Ascending aorta (tissue), 2 donors: ENCODE measurements at places on chromosomes 3 and 15.

GRCh38 chr15:71945012-71945411 lies 134.7 kb downstream of the NR2E3 start:
- no peak overlapping the region for H3K4me3 ChIP-seq
- no peaks in the 10 kb centered on the region for H3K4me1 ChIP-seq
- DNase-seq, result no peak
- no peaks in the 10 kb centered on the region for H3K27me3 ChIP-seq
- peaks cover under 1% of the 10 kb centered on the region for H3K36me3 ChIP-seq

GRCh38 chr3:184594371-184595001 lies 32.9 kb downstream of the EPHB3 start:
- no peaks in the 10 kb centered on the region for H3K4me1 ChIP-seq
- H3K27me3 ChIP-seq, result no peaks in the 10 kb centered on the region
- no peak for DNase-seq
- no peak overlapping the region for H3K27ac ChIP-seq

GRCh38 chr3:25576831-25577454 lies 87.8 kb downstream of the TOP2B start:
- no peak overlapping the region for H3K27ac ChIP-seq
- H3K36me3 ChIP-seq, result peaks cover 4% of the 10 kb centered on the region
- no peaks in the 10 kb centered on the region for H3K27me3 ChIP-seq
- H3K4me1 ChIP-seq, result no peaks in the 10 kb centered on the region
- H3K4me3 ChIP-seq, result no peak overlapping the region

DNA sequence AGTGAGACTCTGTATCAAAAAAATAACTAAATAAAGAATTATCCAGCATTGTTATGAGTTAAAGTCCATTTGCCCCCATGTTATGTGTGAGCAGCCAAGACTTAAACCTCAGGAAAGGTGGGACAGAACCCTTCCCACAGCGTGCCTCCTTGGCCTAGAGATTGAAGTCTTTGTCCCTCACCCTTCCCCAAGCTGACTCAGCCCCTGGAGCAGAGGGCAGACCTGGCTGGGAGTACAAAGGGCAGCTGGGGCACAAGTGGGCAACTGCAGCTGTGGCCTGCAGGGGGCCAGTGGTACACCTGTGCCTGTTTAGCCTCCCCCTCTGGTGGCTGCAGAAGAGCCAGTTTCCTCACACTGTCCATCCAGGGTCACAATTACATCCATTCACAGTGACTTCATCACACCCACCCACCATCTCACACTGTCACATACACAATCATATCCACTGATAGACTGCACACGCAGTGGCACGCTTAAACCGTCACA lies 940 bp upstream of the ACY1 start:
- peaks cover 19% of the 10 kb centered on the region for H3K4me1 ChIP-seq

GRCh38 chr3:12959410-12959809 lies 113.8 kb downstream of the IQSEC1 start:
- no peak for DNase-seq
- no peak overlapping the region for H3K4me3 ChIP-seq
- H3K27me3 ChIP-seq, result no peaks in the 10 kb centered on the region
- peaks cover 60% of the 10 kb centered on the region for H3K4me1 ChIP-seq

DNA sequence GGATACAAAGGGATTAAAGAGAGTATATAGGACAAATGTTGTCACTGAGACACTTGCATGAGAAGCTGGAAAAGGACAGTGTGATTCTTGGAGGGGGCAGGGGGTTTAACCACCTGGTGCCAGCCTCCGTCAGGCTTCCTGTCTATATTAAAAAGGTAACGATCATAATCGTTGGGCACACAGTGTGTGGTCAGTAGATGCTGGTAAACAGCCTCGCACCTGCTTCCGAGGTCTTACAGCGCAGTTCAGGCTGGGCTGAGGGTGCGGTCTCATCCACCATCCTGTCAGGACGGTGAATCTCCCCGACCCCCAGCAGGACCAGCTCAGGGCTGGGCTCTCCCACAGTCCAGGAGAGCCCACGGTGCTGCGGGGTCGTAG lies 47.7 kb upstream of the SMAD6 start:
- no peak for DNase-seq
- H3K4me1 ChIP-seq, result no peaks in the 10 kb centered on the region
- no peaks in the 10 kb centered on the region for H3K36me3 ChIP-seq

DNA sequence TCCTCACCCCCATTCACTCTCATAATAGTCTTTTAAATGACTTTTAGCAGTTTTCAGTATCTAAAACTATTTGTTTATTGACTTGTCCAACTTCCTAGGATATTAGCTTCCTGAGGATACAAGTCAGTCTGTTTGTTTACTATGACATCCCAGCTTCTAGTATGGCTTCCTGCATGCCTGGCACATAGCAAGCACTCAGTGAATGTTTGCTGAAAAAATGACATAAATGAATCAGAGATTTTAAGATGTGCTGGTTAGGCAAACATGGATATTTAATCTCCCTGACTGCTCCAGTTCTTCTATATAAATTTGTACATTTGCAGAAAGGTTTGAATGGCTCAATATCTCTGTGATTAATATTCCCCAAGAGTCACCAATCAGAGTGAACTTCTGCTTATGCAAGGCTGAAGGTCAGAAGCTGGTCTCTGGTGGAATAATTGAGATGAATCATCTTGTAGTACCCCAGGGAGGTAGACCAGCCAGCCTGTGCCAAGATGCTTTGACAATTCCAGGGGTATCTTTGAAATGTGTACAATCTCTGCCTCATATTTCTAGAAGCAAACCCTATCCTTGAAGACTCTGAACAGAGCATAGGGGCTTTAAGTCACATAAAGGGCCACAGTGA lies 219.0 kb upstream of the LMCD1 start:
- no peak overlapping the region for H3K27ac ChIP-seq
- H3K4me1 ChIP-seq, result no peaks in the 10 kb centered on the region
- DNase-seq, result no peak
- no peak overlapping the region for H3K4me3 ChIP-seq
- H3K36me3 ChIP-seq, result no peaks in the 10 kb centered on the region

GRCh38 chr15:78766041-78766440 lies 45.2 kb downstream of the ADAMTS7 start:
- H3K4me3 ChIP-seq, result no peak overlapping the region
- no peaks in the 10 kb centered on the region for H3K4me1 ChIP-seq

- no peak for DNase-seq
- H3K36me3 ChIP-seq, result no peaks in the 10 kb centered on the region
- H3K4me3 ChIP-seq, result no peak overlapping the region
- no peaks in the 10 kb centered on the region for H3K4me1 ChIP-seq
- H3K27ac ChIP-seq, result no peak overlapping the region
Observed at GRCh38 chr3:36201546-36201945, 178.8 kb upstream of the STAC start.

DNA sequence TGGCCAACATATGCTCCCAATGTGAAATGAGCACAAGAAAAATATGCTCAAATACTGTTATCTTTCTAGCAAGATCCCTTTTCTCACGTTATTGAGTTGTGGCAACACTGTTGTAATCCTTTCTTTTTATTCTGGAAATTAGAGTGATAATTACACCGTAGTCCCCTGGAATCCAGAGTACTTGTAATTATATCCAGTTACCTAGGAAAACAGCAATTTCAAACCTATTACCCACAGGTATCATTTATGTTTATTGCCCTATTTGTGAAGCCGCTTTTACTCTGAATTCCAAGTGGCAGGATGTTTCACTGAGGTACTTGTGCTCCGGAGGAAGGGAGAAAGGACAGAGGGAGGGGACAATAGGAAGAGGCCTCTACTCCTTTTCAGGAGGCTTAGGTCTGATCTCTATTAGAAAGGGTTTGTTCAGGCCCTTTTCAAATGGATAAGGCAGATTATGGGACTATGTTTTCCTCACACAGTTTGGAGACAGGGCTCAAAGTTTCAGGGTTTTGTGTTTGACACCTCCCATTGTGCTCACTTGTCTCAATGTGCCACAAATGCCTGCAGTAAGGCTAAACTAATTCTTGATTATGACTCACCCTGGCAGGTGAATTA lies 646.6 kb downstream of the TUSC7 start:
- H3K36me3 ChIP-seq, result no peaks in the 10 kb centered on the region
- no peaks in the 10 kb centered on the region for H3K4me1 ChIP-seq
- DNase-seq, result no peak

DNA sequence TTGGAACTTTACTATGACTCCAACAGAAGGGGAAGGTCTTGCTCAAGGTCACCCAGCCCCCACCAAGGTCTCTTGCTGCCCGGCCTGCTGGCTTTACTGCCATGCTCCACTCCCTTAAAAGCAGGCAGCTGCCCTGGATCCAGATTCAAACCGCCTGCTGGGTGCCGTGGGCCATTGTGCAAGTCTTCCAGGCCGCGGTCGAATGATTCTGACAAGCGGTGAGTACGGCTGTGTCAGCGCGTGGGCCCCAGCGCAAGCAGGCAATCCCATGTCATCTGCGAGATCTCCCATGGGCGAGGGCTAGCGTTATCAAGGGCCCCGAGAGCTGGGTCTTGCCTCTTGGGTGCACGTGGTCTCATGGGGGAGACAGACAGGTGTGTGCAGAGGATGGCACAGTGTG lies 37.6 kb downstream of the CORO2B start:
- no peaks in the 10 kb centered on the region for H3K27me3 ChIP-seq
- H3K4me1 ChIP-seq, result no peaks in the 10 kb centered on the region
- H3K4me3 ChIP-seq, result no peak overlapping the region

DNA sequence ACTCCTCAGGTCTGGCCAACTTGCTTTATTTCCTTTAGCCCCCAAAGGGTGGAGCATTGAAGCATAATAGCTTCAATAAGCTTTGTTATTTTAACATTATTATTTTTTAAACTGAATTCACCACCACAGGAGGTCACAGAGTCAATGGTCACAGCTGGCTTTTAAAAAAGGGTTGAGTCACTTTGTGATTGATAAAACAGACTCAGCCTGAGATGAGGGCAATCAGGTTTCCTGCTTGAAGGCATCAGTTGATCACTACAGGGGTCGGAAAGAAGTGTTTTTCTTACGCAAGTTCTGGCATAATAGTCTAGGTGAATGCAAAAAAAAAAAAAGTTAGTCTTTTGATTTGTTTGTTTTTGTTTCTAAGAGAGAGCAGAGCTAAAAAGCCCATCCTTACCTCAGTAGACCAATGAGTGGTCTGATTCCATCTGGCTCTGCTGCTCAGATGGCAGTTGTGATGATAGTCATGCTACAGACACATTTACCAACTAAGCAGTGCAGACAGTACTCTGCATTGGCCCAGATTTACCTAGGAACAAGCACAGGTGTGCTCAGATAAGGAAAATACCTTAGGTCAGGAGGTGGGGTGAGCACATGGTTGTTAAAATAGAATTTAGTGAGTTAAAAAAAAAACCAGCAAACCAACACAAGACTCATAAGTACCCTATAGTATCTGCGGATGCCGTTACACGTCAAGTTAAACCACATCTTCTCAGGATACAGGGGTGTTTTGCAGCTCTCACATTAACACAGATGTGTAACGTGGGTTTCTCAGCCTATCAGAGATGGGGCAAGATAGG lies 22.6 kb downstream of the ZNF80 start:
- no peaks in the 10 kb centered on the region for H3K27me3 ChIP-seq
- no peaks in the 10 kb centered on the region for H3K4me1 ChIP-seq
- no peak for DNase-seq
- H3K4me3 ChIP-seq, result no peak overlapping the region
- no peaks in the 10 kb centered on the region for H3K36me3 ChIP-seq

GRCh38 chr3:34013818-34014570 lies 215.6 kb downstream of the PDCD6IP start:
- no peak overlapping the region for H3K4me3 ChIP-seq
- no peaks in the 10 kb centered on the region for H3K27me3 ChIP-seq
- DNase-seq, result no peak

GRCh38 chr15:62477929-62478328 lies 312.8 kb upstream of the C2CD4B start:
- H3K27me3 ChIP-seq, result no peaks in the 10 kb centered on the region
- no peak for DNase-seq
- H3K36me3 ChIP-seq, result no peaks in the 10 kb centered on the region
- H3K4me1 ChIP-seq, result peaks cover 15% of the 10 kb centered on the region
- no peak overlapping the region for H3K4me3 ChIP-seq

GRCh38 chr15:60989696-60990095 lies 239.4 kb downstream of the RORA start:
- H3K36me3 ChIP-seq, result no peaks in the 10 kb centered on the region
- no peaks in the 10 kb centered on the region for H3K4me1 ChIP-seq
- H3K4me3 ChIP-seq, result no peak overlapping the region
- no peak for DNase-seq

DNA sequence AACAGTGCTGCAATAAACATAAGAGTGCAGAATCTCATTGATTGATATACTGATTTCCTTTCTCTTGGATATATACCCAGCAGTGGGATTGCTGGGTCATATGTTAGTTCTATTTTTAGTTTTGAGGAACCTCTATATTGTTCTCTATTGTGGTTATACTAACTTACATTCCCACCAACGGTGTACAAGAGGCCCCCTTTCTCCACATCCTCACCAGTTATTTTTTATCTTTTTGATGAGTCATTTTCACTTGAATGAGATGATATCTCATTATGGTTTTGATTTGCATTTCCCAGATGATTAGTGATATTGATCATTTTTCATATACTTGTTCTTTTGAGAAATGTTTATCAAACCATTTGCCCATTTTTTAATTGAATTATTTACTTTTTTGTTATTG lies 12.4 kb upstream of the IREB2 start:
- no peak overlapping the region for H3K4me3 ChIP-seq
- no peaks in the 10 kb centered on the region for H3K27me3 ChIP-seq
- H3K4me1 ChIP-seq, result no peaks in the 10 kb centered on the region
- H3K36me3 ChIP-seq, result no peaks in the 10 kb centered on the region
- no peak overlapping the region for H3K27ac ChIP-seq

- H3K4me3 ChIP-seq, result no peak overlapping the region
- no peak overlapping the region for H3K27ac ChIP-seq
- no peaks in the 10 kb centered on the region for H3K4me1 ChIP-seq
- H3K27me3 ChIP-seq, result no peaks in the 10 kb centered on the region
Observed at GRCh38 chr3:89353465-89353864, 246.0 kb downstream of the EPHA3 start.

DNA sequence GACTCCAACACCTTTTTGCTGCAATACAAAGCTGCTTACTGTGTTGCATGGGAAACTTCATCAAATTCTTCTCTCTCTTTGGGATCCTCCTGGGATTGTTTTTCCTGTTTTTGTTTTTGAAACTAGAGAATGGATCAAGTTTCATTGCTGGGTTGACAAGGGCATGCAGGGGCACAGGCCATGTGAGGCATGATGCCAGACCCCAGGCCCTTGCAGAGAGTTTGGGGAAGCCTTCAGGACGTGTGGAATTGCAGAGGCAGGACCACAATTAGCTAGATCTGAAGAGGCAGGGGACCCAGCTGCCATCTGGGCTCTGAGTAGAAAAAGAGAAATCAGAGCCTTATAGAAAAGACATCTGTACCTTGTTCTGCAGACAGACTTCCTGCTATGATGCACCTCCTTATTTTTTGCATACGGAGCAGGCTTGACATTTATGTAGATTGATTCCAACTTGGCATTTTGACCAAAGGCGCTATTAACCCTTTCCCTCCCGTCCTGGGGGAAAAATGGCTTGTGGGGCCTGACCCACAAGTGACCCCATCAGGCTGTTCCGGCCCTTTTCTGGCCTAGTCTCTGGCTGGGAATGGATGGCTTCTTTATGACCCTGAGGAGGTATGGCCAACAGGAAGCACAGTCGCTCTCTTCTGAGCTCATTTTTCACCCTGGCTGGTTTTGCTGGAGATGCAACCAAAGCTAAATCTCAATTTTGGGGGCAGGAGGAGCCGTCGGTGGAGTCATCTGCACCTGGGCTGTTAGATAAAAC lies 44.3 kb upstream of the CHRNB4 start:
- no peaks in the 10 kb centered on the region for H3K36me3 ChIP-seq
- DNase-seq, result no peak
- H3K4me1 ChIP-seq, result no peaks in the 10 kb centered on the region

GRCh38 chr3:78178740-78179363 lies 1139.0 kb downstream of the ROBO2 start:
- no peak overlapping the region for H3K27ac ChIP-seq
- no peaks in the 10 kb centered on the region for H3K27me3 ChIP-seq
- no peaks in the 10 kb centered on the region for H3K36me3 ChIP-seq
- no peak overlapping the region for H3K4me3 ChIP-seq
- no peak for DNase-seq
- no peaks in the 10 kb centered on the region for H3K4me1 ChIP-seq
